ENCODE measurements at places on chromosomes 3 and 15.

GRCh38 chr3:156820692-156821080 is 5.5 kb upstream of the LEKR1 start:
- H3K36me3 ChIP-seq = no peaks in the 10 kb centered on the region
- H3K4me3 ChIP-seq = no peak overlapping the region
- no peak for DNase-seq
- H3K27ac ChIP-seq = no peak overlapping the region
- H3K27me3 ChIP-seq = peaks cover 40% of the 10 kb centered on the region
- H3K4me1 ChIP-seq = no peaks in the 10 kb centered on the region

DNA sequence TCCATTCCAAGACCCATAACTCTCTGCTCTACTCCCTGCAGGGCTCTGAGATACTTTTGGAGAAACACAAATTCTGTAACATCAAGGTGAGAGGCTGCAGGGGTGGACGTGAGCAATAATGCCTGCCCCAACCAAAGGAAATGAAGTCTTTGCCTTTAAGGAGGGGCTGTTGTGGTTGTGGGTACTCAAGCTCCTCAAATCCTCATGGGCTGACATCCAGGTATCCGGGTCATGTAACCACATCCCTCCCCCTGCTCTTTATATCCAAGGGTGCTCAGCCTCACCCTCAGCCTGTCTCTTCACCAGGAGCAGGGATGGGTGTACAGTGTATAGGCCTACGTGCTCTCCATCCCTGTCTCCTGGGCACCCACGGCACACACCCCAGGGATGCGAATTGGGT is 32.3 kb downstream of the NOX5 start:
- DNase-seq = no peak
- H3K36me3 ChIP-seq = no peaks in the 10 kb centered on the region
- H3K27ac ChIP-seq = no peak overlapping the region
- no peaks in the 10 kb centered on the region for H3K27me3 ChIP-seq
- no peak overlapping the region for H3K4me3 ChIP-seq

DNA sequence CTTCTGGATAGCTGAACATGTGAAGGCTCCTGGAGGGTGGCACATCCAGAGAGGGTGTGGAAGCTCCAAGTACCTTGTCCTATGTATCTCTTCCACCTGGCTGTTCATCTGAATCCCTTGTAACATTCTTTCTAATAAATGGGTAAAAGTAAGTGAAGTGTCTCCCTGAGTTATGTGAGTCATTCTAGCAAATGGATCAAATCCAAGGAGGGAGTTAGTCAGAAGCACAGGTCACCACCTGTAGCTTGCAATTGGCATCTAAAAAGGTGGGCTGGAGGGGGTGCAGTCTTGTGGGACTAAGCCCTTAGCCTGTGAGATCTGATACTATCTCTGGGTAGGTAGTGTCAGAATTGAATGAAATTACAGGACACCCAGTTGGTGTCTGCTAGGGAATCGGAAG is 71.0 kb downstream of the WWTR1 start:
- no peak for DNase-seq
- H3K36me3 ChIP-seq = no peaks in the 10 kb centered on the region
- H3K4me3 ChIP-seq = no peak overlapping the region
- H3K27ac ChIP-seq = no peak overlapping the region

GRCh38 chr3:28462866-28463265 is 114.2 kb upstream of the AZI2 start:
- H3K4me1 ChIP-seq = no peaks in the 10 kb centered on the region
- no peaks in the 10 kb centered on the region for H3K36me3 ChIP-seq
- DNase-seq = no peak

- no peak for DNase-seq
- peaks cover 40% of the 10 kb centered on the region for H3K4me1 ChIP-seq
- H3K4me3 ChIP-seq = no peak overlapping the region
Observed at GRCh38 chr3:53257465-53257864, 1.6 kb upstream of the TKT start.

Data from neural progenitor cell (in vitro differentiated cells).